ENCODE measurements at places on chromosomes 16 and 17. TPM values are rescaled to one million over a fixed set of nuclear protein-coding genes. Genes with fewer than 3 reads are reported as not detected.

- no peak for DNase-seq
Measured at GRCh38 chr17:80050706-80051105, 14.3 kb downstream of the CCDC40 start.

- no peak for DNase-seq
Measured at GRCh38 chr17:35496451-35497290, 40.8 kb downstream of the SLFN12L start.

PABPN1L gene
- not detected for total RNA-seq

GRCh38 chr17:47935961-47936360, 5.4 kb upstream of the PNPO start:
- no peak for DNase-seq

SOCS1 gene
- 75.7 TPM for total RNA-seq

- DNase-seq, result no peak
Measured at GRCh38 chr17:61325382-61326073, 74.1 kb upstream of the TBX2 start.

MEOX1 gene
- 0.45 TPM for total RNA-seq
